Endothelial cell (in vitro differentiated cells): ENCODE measurements at places on chromosomes 5 and 9.

DNA sequence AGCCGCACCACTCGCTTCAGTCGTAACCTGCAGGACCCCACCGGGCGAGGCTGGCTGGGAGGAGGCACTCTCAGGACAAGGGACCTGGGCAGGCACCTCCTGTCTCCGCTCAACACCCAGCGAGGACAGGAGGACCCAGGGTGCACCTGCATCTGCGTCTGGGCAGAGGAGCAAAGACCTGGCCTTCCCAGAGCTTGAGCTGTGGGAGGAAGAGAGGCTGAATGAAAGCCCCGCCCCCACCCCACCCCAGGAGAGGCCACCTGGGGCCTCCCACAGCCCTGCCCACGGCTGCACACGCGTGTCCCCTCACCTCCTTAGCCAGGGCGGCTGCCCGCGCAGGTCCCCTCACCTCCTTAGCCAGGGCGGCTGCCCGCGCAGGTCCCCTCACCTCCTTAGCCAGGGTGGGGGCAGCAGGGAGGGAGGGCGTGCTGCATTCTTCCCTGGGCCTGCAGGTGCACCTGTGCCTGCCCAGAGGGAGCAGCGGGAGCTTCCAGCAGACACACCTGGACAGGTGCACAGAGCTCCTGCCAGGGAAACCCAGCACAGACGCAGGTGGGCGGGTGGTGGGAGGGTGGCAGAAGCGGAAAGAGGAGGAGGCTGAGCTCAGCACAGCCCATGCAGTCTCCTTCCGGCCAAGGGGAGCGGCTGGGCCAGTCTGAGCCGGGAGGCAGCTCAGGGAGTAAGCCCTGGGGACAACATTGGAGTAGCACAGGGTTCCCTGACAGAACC is 18.5 kb upstream of the SLC12A7 start:
- H3K27me3 ChIP-seq, result peaks cover 6% of the 10 kb centered on the region
- DNase-seq, result no peak
- no peak overlapping the region for H3K4me3 ChIP-seq
- H3K27ac ChIP-seq, result no peak overlapping the region

- H3K27me3 ChIP-seq, result peaks cover 2% of the 10 kb centered on the region
- no peak overlapping the region for H3K27ac ChIP-seq
- peaks cover 4% of the 10 kb centered on the region for H3K36me3 ChIP-seq
- peak overlapping the region; percentile 69 for H3K4me3 ChIP-seq
- no peak for DNase-seq
- H3K4me1 ChIP-seq, result peaks cover 15% of the 10 kb centered on the region
Measured at GRCh38 chr9:5626727-5627634, 1.9 kb upstream of the RIC1 start.

DNA sequence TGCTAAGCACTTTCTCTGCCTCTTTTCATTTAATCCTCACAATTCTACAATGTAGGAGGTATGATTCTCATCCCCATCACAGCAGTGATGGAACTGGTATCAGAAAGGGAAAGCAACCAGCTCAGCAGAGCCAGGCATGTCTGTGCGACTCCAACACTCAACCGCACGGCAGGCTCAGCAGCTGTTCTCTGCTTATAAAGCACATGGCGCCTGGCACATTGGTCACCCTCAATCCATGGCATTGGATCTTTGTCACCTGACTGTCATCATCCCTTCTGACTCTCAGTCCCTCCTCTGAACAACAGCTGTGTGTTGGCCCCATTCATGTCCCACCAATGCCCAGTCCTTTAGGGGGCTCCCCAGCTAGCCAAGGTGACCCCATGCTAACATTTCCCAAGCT is 45.1 kb upstream of the HAND1 start:
- H3K27ac ChIP-seq, result no peak overlapping the region
- no peaks in the 10 kb centered on the region for H3K36me3 ChIP-seq
- peaks cover 3% of the 10 kb centered on the region for H3K27me3 ChIP-seq
- H3K4me1 ChIP-seq, result peaks cover 8% of the 10 kb centered on the region

DNA sequence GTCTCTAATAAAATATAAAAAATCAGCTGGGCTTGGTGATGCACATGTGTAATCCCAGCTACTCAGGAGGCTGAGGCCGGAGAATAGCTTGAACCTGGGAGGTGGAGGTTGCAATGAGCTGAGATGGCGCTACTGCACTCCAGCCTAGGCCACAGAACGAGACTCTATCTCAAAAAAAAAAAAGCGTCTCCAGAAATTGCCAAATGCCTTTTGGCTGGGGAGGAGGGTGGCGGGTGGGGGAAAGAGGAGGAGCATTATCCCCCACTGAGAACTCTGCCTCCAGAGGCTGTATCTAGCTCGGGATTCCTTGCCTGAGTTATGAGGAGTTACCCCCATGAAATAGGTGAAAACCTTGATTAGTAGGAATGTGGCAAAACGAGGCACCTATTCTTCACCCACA is 4.8 kb downstream of the ROPN1L start:
- H3K4me1 ChIP-seq, result peaks cover 38% of the 10 kb centered on the region
- no peak for DNase-seq
- peak overlapping the region; percentile 22 for H3K4me3 ChIP-seq
- peaks cover 6% of the 10 kb centered on the region for H3K36me3 ChIP-seq
- H3K27ac ChIP-seq, result no peak overlapping the region

- no peak overlapping the region for H3K27ac ChIP-seq
- H3K36me3 ChIP-seq, result no peaks in the 10 kb centered on the region
- H3K4me1 ChIP-seq, result peaks cover 15% of the 10 kb centered on the region
- no peak for DNase-seq
- H3K4me3 ChIP-seq, result no peak overlapping the region
- H3K27me3 ChIP-seq, result peaks cover 2% of the 10 kb centered on the region
Measured at GRCh38 chr5:153520137-153520536, 29.7 kb downstream of the GRIA1 start.

DNA sequence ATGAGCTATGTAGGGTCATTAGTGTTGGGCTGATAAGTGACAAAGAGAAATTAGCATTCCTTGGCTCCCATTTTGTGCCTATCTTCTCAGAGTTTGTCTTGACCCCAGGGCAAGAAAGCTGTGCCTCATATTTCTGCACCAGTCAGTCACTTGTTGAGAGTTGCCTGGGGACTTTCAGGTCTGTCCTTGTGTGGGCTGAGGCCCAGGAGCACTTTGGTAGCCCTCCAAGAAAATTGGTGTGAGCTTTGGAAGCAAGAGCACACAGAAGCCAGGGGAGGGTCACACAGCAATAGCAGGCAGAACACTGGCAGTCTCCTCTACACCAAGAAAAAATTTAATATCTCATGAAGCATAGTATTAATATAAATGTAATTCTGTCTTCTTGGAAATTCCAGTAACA is 239.9 kb downstream of the NPR3 start:
- H3K27me3 ChIP-seq, result no peaks in the 10 kb centered on the region
- no peaks in the 10 kb centered on the region for H3K36me3 ChIP-seq
- H3K4me3 ChIP-seq, result no peak overlapping the region
- H3K27ac ChIP-seq, result no peak overlapping the region
- no peak for DNase-seq

DNA sequence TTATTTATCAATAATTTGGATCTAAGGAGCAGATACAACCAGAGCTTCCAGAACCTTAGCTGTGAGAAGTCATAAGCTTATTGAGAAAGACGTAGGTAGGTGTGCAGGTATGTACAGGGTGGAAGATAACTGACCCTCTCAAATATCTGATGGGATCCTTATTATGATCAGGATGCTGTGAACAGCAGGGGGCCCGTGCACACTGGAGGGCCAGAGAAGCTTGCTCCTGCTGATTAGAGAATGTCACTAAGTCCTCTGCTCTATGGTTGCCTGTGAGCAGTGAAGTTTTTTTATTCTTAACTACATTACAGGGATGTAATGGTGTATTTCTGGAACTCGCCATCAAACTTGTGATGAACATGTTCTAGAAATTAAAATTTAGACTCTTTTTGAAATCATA is 108.9 kb upstream of the POU5F2 start:
- no peak overlapping the region for H3K27ac ChIP-seq
- H3K4me3 ChIP-seq, result no peak overlapping the region
- no peaks in the 10 kb centered on the region for H3K36me3 ChIP-seq
- DNase-seq, result no peak
- H3K27me3 ChIP-seq, result no peaks in the 10 kb centered on the region
- no peaks in the 10 kb centered on the region for H3K4me1 ChIP-seq

- H3K4me1 ChIP-seq, result peaks cover 5% of the 10 kb centered on the region
- no peak for DNase-seq
- no peaks in the 10 kb centered on the region for H3K36me3 ChIP-seq
- H3K27ac ChIP-seq, result no peak overlapping the region
Measured at GRCh38 chr9:21316860-21317259, 11.7 kb upstream of the IFNA5 start.

GRCh38 chr9:105064248-105065097 is 136.5 kb upstream of the ABCA1 start:
- H3K36me3 ChIP-seq, result no peaks in the 10 kb centered on the region
- no peak overlapping the region for H3K4me3 ChIP-seq
- no peaks in the 10 kb centered on the region for H3K4me1 ChIP-seq
- DNase-seq, result peak; percentile 5

DNA sequence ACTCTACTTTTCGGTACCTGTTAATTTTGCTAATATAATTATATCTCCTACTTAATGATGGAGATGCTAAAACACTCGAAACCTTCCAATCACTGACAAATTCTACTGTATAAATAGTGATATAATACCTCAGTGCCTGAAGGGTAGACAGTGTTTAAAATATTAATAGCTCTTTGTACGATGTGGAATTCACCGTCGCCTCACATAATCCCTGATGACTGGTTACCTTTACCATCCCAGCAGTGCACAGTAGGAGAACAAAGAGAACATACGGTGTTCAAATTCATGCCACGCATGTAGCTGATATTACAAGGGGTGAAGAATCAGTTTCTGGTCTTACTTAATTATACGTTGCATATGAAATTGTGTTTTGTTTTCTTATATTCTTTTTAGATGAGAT is 506.7 kb downstream of the CTNND2 start:
- DNase-seq, result no peak
- no peak overlapping the region for H3K27ac ChIP-seq
- no peak overlapping the region for H3K4me3 ChIP-seq
- H3K36me3 ChIP-seq, result no peaks in the 10 kb centered on the region
- peaks cover 4% of the 10 kb centered on the region for H3K4me1 ChIP-seq

- peak overlapping the region; percentile 91 for H3K4me3 ChIP-seq
- H3K36me3 ChIP-seq, result no peaks in the 10 kb centered on the region
- peaks cover 9% of the 10 kb centered on the region for H3K27me3 ChIP-seq
- DNase-seq, result peak; percentile 67
- H3K4me1 ChIP-seq, result peaks cover 6% of the 10 kb centered on the region
Measured at GRCh38 chr5:132293066-132293991, 865 bp upstream of the SLC22A4 start.

DNA sequence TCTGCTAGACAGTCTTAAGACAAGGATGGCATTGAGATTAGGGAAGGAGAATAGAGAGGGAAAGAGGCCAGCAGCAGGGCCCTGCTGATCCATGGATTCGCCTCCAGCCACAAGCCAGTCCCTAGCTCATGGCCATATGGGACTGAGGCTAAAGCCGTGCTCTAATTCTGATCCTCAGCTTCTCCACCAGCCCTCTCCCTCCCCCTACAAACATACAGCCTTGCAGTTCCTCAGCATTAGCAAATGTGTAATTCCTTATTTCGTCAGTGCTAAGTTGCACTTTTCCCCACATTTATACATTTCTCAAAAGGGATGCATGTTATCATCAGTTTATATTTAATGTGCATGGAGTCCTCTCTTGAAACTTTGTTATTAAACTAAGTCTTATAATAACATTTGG is 34.8 kb downstream of the ZNF462 start:
- peaks cover 30% of the 10 kb centered on the region for H3K36me3 ChIP-seq
- H3K4me1 ChIP-seq, result peaks cover 13% of the 10 kb centered on the region

- DNase-seq, result no peak
- no peaks in the 10 kb centered on the region for H3K36me3 ChIP-seq
- no peaks in the 10 kb centered on the region for H3K4me1 ChIP-seq
- H3K27ac ChIP-seq, result no peak overlapping the region
- no peak overlapping the region for H3K4me3 ChIP-seq
- no peaks in the 10 kb centered on the region for H3K27me3 ChIP-seq
Measured at GRCh38 chr5:127785098-127785927, 82.1 kb downstream of the CCDC192 start.

DNA sequence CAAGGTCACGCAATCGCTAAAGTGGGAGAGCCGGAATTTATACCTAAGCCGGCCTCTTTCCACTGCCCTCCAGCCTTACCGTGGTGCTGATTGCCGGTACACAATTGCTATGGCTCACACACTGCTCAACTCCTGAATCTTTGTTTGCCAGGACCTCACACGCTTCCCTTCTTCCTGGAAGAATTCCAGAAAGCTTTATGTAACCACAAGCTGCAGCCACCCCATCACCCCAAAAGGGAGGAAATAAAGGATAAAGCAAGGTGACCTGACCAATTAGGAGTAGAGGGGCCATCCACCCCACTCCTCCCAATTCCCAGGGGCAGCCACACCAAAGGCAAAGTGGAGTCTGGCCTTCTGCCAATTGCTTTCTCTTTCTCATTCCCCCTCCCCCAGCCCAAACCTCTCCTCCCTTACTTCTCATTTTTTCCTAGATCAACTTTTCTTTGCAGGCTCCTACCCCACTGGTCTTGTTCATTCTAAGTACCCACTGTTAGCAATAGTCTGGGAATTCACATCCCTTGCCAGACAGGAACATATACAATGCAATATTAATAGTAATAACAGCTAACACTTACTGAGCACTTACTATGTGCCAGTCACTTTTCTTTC is 18.0 kb upstream of the CDC23 start:
- no peaks in the 10 kb centered on the region for H3K4me1 ChIP-seq
- DNase-seq, result no peak
- H3K27ac ChIP-seq, result no peak overlapping the region
- H3K36me3 ChIP-seq, result peaks cover under 1% of the 10 kb centered on the region
- no peak overlapping the region for H3K4me3 ChIP-seq

- H3K4me1 ChIP-seq, result peaks cover 28% of the 10 kb centered on the region
- H3K27me3 ChIP-seq, result peaks cover 6% of the 10 kb centered on the region
- no peaks in the 10 kb centered on the region for H3K36me3 ChIP-seq
- H3K27ac ChIP-seq, result no peak overlapping the region
- H3K4me3 ChIP-seq, result no peak overlapping the region
Measured at GRCh38 chr5:169648725-169649310, 11.7 kb downstream of the DOCK2 start.

DNA sequence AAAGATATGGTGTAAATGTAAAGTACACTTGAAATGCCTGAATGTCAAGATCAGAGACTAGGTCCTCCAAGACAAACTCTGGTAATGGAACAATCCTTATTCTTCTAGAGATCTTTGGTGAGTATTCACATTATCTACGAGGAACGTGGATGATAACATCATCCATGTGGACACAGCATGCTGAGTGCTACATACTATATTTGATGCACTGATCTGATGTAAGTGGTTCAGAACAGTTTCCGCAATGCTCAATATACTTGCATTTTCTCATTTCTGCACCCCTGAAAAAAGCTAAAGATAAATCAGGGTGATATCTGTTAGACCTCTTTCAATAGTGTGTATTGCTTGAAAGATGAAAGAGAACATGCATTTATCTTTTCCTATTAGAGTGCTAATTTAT is 226.8 kb downstream of the EFNA5 start:
- no peak for DNase-seq
- H3K4me1 ChIP-seq, result peaks cover 2% of the 10 kb centered on the region
- no peaks in the 10 kb centered on the region for H3K27me3 ChIP-seq
